Stimulated activated CD8-positive, alpha-beta memory T cell treated with anti-CD3 and anti-CD28 coated beads, Interleukin-15, amount 100 ng/mL, for 24 hours (primary cell): ENCODE measurements at places on chromosomes 13 and 19.

DNA sequence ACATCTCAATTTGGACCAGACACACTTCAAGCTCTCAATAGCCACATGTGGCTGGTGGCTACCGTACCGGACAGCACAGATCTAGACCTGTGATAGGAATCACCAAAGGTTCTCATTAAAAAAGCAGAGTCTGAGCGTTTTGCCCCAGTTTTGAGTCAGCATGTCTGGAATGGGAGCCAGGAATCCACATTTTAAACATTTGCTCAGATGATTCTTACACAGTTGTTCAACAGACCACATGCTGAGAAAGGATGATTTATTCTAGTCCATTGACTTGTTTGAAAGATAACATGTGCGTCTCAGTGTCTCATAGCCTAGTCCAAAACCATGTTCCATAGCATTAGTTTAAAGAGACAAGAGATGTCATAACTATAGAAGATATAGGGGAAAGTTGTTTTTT, 53.4 kb downstream of the FLT3 start:
- no peak for DNase-seq

GRCh38 chr19:50891253-50891625, 18.0 kb downstream of the KLK2 start:
- DNase-seq: no peak

GRCh38 chr13:40540328-40541044, 126.0 kb downstream of the FOXO1 start:
- no peak for DNase-seq

- DNase-seq: no peak
Measured at GRCh38 chr19:30283556-30283955, 88.6 kb upstream of the ZNF536 start.

GRCh38 chr13:28640861-28641599, 17.9 kb upstream of the POMP start:
- DNase-seq: no peak

DNA sequence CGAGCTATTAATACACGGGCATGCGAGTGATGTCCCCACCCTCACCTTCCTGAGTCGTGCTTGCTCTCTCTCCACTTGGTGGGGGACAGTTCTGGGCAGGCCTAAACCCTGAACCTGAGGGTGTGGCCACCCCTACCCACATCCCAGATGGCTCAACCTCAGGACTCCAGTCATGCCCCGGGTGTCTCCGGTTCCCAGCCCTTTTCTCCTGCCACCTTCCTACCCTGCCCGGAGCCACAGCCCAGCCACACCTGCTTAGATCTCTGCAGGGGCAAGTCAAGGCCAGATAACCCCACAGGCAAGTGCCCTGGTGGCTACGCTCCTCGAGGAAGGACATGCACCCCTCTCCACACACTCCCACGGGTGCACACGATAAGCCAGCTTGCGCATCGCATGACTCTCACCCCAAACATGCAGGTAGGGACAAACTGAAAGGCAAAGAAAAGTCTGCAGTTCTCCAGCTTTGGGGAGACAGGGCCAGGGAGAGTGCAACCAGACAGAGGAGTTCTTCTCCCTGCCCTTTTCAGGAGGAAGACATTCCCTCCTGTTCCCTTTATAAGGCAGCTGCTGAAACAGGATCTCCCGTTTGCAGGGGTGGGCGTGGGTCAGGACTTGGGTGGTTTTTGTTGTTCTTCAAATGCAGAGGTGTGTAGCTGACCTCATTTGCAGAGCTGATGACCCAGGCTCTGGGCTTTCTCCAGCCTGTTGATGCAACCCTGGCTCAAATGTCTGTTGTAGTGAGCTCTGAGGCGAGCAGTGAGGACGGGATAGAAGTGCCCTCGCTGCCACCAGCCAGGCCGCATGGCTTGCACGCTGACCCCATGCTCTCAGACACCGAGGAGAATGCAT, 88.6 kb downstream of the DPF1 start:
- no peak for DNase-seq

DNA sequence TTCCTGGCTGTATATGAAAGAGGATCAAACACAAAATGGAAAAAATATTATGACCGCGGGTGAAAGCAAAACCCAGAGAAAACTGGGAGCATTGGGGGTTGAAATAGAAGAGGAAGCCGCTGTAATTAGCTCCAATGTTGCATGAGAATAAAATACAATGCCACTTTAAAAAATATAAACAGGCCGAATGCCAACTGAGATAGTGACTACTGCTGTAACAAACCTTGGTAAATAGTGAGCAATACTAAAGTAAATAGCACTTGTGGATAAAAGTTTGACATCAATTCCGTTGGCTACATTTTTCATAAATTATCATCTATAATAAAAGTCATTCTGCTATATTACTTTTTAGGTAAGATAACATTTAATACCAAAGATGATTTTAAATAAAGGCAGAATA, 395.8 kb upstream of the MIR17HG start:
- DNase-seq: no peak

DNA sequence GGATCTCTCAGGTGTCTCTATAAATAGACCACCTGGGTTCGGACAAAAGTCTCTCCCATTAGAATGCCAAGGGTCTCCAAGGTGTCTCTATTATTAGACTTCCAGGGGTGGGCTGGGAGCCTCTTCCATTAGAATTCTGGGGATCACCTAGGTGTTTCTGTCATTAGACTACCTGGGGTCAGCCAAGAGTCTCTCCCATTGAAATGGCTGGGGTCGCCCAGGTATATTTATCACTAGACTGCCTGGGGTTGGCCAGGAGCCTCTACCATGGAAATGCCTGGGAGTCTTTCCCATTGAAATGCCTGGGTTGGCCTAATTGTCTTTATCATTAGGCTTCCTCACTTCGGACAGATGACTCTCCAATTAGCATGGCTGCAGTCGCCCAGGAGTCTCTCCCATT, 1565.5 kb downstream of the UQCRFS1 start:
- no peak for DNase-seq
